ENCODE measurements at places on chromosomes 6 and 20.
A peak's percentile ranks its signal among the peaks of the same experiment; 100 is the strongest.

DNA sequence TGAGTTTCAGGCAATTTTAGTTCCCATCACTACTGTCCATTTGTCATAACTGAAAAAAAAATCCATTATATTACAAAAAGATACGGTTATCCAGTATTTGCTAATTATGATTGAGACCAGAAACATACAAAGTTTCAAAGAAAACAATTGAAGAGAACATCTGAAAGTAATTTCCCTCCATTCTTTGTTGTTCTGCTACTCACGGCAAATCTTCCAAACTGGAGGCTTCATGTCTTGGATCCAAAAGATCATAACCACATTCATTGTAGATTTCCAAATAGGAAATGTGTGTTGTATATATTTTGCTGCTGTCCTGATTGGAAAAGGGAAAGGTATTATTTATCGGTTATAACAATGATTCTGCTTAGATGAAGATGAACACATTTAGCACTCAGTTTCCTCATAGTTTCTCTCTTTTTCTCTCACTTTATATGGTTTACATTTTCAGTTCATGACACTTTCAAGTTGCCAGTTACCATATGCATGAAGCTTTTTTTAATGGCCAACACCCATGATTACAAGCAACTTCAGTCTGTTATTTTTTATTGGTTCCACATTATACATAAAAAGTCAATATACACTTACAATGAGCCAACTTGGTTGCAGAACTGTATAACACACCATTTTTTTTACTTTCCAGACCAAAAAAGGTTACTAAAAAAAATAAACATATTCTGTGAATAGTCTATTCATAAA lies 90.4 kb downstream of the KIF6 start:
- DNase-seq = no peak

DNA sequence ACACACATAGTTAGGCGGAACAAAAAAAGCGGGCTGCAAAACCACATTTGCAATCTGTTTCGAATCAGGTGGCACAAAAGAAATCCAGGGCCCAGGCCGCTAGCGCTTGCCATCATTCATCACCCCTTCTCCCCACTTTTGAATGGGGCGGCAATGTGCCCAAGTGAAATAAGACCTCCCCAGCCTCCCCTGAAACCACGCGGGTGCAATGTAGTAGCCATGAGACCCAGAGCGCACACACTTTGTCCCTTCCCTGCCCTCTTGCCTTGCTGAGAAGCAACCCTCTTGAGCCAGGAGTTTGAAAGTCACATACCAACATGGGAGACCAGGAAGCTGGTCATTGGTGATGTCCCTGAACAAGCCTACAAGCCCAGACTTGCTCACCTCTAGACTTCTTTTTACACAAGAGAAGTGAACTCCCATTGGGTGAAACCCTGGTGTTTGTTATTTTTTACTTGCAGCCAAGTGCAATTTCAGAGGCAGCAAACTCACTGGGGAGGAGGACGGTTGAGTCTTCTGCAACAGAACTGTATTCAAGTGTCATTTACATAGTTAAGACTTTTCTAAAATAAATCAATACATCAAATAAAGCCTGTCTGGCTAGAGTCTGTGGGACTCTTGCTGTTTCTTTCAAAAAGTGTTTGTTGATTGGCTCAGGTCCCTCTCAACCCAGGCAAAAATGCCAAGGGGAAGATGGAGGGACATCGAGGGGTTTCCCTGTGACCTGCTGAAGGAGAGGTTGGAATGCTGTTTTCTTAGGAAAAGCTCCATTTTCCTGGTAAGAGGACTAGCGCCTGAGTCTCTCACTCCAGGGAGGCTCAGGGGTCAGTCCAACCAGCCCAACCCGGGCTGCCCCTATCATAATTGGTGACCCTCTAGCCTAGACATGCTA lies 138.1 kb upstream of the PTPN1 start:
- no peak for DNase-seq

GRCh38 chr6:144189351-144189750 lies 39.0 kb downstream of the STX11 start:
- no peak for DNase-seq

DNA sequence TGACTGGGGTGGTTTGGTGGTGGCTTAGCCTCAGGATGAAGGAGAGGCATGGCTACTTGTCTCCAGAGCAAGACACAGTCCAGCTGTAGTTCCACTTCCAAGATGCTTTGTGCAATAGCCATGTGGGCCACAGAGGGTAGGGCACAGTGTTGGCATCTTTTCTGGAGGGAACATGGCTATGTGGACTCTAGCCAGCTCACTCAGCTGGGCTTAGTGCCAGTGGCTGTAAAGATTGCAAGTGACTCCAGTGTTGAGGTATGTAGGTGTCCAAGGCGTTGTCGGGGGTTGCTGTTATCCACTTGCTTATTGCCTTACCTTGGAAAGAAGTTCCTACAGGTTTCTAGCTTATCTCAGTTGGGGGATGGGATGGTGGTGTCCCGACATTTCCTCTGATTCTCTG lies 233.4 kb downstream of the CD109 start:
- no peak for DNase-seq

DNA sequence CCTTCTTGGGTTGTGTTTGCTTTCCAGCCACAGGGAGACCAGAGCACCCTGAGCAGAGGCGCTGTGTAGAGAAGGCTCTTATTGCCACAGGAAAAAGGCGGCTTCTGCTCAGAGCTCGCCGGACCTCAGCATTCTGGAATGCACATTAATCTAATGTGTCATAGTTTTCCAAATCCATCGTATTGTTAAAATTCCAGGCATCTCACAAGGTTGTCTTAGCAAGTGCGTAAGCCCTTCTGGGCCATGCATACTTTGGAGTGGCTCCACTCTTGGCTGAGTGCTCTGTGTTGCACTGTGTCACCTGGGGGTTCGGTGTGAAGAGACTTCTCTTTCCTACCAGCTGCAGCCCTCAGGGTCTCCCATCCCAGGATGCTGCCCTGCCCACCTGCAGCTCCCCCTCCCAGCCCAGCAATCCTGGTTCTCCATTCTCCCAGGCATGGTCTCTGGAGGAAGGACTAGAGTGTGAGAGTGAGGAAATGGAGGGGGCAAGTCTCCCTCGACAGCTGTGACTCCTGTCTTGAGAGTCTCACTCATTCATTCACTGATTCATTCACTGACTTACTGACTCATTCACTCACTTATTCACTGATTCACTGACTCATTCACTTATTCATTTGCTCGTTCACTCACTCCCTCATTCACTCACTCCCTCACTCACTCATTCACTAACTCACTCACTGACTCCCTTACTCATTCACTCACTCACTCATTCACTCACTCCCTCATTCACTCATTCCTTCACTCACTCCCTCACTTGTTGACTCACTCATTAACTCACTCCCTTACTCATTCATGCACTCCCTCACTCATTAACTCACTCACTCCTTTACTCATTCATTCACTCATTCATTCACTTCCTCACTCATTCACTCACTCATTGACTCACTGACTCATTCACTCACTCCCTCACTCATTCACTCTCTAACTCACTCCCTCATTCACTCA lies 83.7 kb upstream of the MPC1 start:
- DNase-seq = no peak

DNA sequence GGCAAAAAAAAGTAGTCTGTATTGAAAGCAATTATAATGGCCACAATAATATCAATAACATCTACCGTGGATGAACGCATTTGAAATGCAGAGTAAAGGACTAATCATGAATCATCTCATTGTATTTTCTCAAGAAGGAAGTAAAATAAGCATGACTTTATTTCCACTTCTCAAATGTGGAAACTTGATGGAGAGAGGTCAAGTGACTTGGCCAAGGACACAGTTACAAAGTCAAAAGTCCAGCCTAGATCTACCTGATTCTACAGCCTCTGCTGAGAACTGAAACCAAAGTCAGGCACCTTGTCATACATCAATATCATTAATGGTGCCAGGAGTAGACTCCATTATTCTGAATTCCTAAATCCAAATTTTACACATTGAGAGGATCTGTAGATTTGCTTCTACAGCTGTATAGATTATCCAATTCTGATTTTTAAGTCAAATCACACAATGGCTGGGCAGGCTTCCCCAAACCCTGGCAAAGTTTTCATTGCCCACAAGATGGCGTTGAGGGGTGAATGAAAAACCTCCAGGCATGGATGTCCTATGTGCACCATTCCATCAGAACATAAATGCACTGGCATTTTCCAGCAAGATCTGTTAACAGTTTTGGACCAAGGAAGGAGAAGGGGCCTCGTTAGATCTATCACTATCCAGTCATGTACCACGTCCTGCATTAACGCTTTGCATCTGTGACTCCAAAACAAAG lies 423.1 kb downstream of the MAFB start:
- no peak for DNase-seq

DNA sequence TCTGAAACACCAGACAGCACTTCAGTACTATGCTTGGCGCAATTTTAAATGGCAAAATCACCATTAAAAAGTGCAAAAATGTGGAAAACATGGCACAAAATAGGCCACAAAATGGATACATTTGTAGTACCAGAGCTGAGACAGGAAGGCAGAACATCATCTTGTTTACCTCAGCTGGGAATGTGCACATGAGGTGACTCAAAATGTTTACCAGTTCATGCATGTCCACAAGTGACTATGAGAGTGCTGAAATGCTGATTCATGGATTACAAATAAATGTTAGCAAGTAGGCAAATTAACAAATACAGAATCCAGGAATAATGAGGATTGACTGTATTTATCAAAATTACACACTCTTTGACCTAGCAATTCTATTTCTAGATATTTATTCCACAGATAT lies 201.6 kb downstream of the ISM1 start:
- DNase-seq = no peak

GRCh38 chr20:31699801-31700728 lies 22.6 kb downstream of the BCL2L1 start:
- no peak for DNase-seq

- DNase-seq = no peak
Measured at GRCh38 chr6:109051301-109052017, 43.2 kb downstream of the SESN1 start.

DNA sequence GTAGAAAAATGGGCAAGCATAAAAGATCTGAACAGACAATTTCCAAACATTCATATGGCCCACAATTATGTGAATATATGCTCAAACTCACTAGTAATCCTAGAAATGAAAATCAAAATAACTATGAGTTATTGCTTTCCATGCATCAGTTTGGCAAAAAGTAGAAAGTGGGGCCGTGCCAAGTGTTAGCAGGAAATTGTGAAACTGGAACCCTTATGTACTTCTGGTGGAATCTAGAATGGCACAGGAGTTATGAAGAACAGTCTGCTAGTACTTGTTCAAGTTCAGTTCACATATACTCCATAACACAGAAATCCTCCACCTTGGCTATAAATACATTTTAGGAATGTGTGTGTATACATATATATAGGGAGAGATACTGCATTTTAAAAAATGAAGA lies 89.8 kb downstream of the EYA2 start:
- no peak for DNase-seq

- no peak for DNase-seq
Measured at GRCh38 chr6:107656401-107656800, 166.5 kb downstream of the SOBP start.

DNA sequence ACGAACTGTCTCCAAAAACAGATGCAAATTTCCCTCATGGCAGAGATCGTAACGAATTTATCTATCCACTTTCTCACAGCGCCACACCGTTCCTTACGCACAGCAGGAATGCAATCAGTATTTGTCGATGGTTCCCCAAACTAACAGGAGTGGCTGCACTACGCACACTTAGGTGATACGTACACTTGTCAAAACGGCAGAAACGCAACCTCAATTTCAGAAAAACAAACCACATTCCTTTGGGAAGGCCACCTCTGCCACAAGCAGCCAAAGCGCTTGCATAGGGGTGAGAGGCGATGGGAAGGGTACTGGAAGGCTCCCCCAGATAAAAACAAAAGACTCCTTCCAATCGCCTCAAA lies 638 bp downstream of the MDN1 start:
- DNase-seq = no peak

- peak; percentile 92 for DNase-seq
Measured at GRCh38 chr6:31862344-31863235, at the start of gene NEU1. NEU1 (minus strand) TSS chr6:31862821; CDS start chr6:31862776, 45 bp downstream.

- DNase-seq = peak; percentile 71
Measured at GRCh38 chr20:44384423-44385027, 29.0 kb downstream of the HNF4A start.

DNA sequence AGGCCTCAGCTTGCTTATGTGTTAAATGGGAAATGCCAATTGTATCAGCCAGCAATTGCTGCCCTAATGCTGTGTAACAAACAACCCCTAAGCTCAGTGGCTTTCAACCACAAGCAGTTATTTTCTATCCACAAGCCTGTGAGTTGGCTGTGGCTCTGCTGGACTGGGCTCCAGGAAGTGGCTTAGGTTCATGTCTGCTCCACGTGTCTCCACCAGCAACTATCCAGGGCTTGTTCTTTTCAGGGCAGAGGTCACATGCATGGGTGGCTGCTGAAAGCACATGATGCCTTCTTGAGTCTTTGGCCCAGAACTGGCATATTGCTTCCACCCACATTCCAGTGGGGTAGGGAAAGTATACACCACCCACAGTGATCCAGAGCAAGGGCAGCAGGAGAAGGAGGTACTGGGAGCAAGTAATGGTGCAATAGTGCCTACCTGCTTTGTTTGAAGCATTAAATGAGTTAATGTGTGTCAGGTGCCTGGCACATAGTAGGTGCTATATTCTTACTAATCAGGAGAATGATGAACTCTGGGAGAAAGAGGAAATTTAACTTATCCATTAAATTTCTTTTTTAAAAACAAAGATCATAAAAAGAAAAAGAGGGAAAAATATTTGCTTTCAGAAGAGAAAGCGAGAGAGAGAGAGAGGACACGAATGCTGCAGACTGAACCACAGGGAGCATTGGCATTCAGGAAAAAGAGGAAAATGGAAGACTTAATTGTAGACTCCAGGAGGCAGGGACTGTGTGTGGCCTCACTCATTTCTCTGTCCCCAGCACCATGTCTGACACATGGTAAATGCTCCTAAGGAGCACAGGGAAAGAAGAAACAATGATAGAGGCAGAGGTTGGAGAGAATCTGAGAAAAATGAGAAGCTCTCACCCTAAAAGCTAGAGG lies 25.2 kb upstream of the RNF24 start:
- no peak for DNase-seq

- DNase-seq = no peak
Measured at GRCh38 chr20:32970115-32970972, 33.9 kb downstream of the SUN5 start.

GRCh38 chr6:162178666-162179065 lies 548.9 kb downstream of the PRKN start:
- no peak for DNase-seq

- peak; percentile 45 for DNase-seq
Measured at GRCh38 chr20:16434062-16434664, 139.1 kb downstream of the KIF16B start.

- no peak for DNase-seq
Measured at GRCh38 chr6:103344554-103345163, 1515.1 kb downstream of the HACE1 start.

- no peak for DNase-seq
Measured at GRCh38 chr20:61353261-61354000, 101.4 kb downstream of the CDH4 start.

GRCh38 chr6:40439026-40439800 lies 148.0 kb downstream of the LRFN2 start:
- DNase-seq = no peak

- no peak for DNase-seq
Measured at GRCh38 chr20:16942756-16943155, 194.6 kb downstream of the OTOR start.
